Ascending aorta (tissue), 2 donors: ENCODE measurements at places on chromosomes 2 and 18.

GRCh38 chr2:222813177-222813843 is 47.5 kb upstream of the ACSL3 start:
- no peak for DNase-seq

DNA sequence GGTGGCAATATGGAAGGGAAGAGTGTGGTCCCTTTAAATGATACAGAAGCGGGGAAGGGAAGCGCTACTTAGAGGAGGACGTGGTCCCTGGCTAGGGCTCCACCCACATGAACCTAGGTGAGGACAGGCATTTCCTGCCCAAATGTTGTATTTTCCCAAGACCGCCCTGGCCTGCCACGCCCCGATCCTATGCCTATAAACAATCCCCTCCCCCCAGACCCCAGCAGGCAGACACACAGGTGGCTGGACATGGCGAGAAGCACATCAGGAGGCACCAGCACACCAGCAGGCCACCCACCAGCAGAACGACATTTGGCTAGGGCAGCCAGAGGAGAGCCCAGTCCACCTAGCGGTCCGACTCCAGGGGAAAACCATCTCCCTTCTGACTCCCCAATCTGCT is 47.2 kb downstream of the METTL8 start:
- DNase-seq = no peak

DNA sequence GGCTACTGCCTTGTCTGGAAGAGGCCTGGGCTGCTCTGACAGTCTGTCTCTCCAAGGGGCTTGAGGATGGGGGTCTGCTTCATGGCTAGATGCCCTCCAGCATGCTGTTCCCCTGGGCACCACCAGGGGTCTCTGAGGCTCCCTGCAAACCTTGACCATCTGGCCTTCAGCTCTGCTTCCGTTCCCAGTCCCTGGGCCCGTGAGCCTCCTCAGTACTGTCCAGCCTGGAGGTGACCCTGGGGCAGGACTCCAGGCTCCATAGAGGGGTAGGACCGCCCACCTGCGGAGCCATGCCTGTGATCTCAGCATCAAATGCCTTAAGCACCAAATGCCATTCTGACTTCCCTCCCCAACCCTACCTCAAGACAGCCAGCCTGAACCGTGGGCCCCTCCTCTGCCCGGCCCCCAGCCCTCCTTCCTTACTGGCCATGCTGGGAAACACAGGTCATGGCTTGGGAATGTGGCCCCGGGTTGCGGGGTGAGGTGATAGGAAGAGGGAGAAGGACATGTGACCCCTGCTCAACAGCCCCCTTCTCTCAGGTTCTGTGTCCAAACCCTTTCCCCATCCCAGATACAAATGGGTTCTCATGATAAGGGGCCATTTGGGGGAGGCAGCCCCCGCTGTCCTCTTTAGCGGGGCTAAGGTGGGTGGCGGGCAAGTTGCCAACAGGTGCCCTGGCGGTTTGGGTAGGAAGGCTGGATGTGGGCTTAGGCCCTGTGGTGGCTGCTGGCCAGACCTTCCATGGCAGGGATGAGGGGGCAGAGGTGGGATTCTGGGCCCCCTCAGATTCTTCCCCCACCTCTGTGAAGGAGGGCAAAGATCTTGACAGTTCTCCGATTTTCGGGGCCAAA is 25.0 kb downstream of the SPEG start:
- DNase-seq = peak; percentile 87

DNA sequence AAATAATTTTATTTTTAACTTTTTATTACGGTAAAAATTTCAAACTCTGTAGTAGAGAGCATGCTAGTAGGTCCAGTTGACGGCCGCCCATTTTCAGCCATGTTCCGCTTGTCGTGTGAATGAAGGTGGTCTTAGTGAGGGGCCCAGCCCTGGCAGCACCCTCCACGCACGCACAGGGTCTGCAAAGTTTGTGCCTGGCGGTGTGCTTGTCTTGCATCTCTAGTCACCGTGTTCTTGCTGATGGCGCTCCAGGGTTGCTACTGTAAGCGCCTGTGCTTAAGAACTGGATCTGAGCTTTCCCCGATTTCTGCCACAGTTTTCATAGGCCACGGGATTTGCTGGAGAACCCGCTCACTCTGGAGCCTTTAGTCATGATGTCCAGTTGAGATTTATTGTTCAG is 28.9 kb downstream of the LDLRAD4 start:
- DNase-seq = no peak

- DNase-seq = no peak
Measured at GRCh38 chr2:235238537-235238936, 255.3 kb upstream of the AGAP1 start.

GRCh38 chr2:176004934-176005333 is 2.9 kb upstream of the LNPK start:
- DNase-seq = no peak

GRCh38 chr2:177554365-177554764 is 161.8 kb downstream of the AGPS start:
- DNase-seq = no peak

DNA sequence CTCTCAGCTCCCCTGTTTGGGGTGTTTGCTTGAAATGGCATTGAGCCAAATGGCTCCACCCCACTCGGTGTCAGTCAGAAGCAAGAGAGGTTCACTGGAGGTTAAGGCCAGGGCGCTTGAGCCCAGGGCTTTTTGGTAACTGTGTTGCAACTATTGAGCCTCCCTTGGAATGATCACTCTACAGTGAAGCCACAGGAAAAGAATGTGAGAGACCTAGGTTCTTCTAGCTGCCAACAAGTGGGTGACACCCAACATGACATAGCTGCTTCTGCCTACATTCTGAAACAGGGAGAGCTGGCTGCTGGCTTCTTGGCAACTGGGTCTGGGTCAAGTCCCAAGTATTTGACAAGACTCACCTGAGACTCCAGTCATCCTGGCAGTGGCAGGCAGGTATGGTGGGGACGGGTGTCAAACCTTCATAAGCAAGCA is 7.1 kb upstream of the GRHL1 start:
- no peak for DNase-seq

DNA sequence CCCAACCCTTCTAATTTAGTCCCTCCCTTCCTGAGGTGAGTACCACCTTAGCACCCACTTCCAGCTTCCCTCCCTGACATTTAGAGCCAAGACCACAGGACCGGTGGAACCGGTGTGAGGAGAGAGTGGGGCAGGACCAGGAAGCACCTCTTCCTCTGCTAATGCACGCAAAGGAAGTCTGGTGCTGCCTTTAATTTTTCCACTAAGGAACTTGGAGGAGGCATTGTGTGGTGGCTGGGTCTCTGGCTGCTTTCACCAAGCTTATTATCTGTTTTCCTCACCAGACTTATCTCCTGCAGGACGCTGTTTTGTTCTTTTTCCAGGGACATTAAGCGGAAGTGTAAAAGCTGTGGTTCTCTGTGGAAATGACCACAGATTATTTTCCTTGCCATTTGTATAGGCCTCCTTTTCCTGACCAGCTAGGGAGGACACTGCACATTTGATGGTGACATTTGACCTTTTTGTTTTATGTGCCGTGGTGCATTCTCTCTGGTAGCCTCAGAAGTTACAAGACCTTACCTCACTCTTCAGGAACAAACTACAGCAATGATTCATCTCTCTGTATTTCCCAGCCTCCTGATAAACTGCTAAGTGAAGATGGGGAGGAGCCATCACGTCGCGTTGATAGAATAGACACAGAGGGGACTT is 39.8 kb upstream of the SPTBN1 start:
- DNase-seq = no peak

DNA sequence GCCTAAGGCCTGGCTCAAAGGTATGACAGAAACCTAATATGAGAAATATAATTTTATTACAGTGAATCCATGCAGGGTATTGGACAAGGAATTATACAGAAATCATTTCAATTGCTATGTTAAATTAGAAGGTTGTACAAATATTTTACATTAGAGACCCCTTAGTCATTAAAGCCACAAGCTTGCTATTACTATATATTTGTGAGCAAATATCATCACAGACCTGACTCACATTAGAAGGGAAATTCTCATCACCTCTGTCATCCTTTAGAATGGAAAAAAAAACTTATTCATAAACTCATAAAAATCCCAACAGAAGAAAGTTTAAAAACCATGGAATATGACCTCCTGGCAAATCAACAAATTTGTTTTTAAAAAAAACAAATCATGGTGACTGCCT is 277.9 kb downstream of the DCC start:
- no peak for DNase-seq

DNA sequence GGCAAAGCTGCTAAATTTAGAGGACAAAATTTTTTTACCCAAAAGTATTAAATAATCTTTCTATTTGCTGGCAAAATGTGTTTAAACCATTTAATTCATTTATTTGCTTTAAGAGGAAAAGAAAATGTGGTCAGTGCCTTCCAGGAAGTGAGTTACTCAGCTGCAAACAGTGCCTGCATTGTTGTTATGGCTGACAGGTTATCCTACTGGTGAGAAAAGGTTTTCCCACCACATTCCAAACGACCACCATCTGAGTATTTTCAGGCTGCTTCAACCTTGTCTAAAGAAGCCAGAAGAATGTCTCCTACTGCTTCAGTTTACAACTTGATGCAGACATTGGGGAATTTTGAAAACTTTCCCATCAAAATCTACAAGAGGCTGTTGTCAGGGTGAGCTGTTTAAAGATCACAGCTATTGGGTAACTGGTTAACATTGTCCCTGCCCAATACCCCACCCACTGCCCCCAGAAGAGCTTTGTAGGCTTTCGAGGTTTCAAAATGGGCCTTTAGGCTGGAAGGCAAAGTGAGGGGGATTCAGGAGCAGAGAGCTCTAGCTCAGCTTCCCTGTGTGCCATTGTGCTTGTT is 461.3 kb upstream of the FANCL start:
- DNase-seq = no peak

DNA sequence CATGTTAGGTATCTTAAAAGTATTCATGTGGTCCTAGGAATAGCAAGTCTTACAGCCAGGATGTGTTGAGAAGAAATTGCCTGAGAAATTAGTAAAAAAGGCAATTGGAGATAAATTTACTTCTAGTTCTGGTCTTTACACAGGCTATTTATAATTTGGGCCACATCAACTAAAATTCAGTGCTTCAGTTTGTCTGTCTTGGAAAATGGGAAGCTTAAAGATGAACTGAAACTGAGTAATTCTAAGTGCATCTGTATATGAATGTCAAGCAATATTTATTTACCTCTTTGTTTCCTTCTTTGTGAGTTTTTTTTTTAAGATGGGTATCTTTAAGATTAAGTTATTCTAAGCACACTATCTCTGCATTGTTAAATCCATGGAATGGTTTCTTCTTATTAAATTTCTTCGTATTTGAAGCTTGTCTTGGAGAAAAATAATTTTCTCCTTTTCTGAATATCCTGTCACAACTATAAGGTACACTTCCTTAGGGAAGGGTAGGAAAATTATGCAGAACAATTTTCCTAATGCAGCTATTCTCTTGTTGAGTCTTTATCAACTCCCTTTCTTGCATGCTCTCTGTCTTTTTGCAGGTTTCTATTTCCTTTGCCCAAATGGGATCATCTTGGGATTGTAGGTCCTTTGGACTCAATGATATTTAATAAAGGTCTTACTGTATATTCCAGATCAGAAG is 39.7 kb upstream of the MMADHC start:
- no peak for DNase-seq

- DNase-seq = no peak
Measured at GRCh38 chr2:229230911-229231310, 40.2 kb downstream of the PID1 start.

DNA sequence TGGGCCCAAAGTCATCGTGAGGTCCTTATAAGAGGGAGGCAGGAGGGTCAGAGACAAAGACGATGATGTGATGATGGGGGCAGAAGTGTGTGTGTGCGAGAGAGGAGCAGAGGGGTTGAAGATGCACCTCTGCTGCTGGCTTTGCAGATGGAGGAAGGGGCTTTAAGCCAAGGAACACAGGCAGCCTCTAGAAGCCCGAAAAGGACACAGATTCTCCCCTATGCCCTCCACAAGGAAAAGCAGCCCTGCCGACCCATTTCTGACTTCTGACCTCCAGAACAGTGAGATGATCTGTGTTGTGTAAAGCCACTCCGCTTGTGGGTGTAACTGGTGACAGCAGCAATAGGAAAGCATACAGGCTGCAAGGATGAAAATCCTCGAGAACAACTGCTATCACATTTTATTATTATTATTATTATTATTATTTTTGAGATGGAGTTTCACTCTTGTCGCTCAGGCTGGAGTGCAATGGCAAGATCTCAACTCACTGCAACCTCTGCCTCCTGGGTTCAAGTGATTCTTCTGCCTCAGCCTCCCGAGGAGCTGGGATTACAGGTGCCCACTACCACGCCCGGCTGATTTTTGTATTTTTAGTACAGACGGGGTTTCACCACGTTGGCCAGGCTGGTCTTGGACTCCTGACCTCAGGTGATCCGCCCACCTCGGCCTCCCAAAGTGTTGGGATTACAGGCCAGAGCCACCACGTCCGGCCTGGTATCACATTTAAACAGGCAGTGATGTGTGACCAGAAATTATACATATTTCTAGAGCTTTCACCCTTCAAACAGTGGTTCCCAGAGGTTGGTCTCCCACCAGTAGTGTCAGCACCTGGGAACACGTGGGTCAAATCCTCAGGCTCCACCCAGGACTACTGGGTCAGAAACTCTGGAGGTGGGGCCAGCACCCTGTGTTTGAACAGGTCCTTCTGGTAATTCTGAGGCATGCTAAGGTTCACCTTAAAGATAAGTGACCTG is 170.5 kb downstream of the TGIF1 start:
- DNase-seq = no peak

- DNase-seq = no peak
Measured at GRCh38 chr2:47061944-47062678, 93.0 kb downstream of the STPG4 start.

DNA sequence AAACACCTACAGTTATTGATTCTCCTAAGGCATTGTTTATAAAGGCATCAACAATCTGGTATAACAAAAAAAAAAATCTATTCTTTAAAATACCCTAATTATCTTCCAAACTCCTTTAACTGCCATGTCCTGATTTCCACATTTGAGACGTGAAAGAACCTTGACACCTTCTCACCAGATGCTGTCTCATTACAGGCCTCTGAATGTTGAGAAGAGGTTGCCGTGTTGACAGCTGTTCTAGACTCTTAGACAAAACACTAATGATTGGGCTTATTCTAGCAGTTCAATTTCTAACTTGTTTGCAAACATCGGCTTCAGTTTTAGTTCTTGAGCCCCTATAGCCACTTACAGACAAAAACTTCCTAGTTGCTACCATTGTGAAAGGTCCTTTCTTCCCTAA is 988.8 kb downstream of the LRP1B start:
- no peak for DNase-seq

DNA sequence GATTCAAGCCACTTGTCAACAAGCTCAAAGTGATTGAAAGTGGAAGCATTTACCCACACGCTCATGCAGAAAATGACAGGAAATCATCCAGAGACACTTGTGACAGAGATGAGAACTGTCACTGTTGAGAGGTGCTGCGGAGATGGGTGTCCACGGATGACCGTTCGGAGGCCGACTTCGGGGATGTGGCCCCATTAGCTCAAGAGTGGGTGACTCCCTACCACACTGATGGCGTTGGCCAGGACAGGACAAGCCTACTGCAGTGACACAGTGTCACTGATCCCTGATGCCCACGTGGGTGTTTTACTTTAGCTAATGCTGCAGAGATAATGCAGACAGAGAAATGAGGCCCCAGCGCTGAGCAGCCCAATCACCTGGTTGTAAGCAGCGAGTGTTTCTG is 81.5 kb upstream of the YWHAQ start:
- DNase-seq = no peak
